Mucosa of descending colon (tissue), 3 donors: ENCODE measurements at places on chromosomes 4 and X. TPM values are rescaled to one million over a fixed set of nuclear protein-coding genes. Genes with fewer than 3 reads are reported as not detected.
A peak's percentile ranks its signal among the peaks of the same experiment; 100 is the strongest.

MRFAP1L1 gene
- total RNA-seq = 31.2 TPM

ENPEP gene
- 1.5 TPM for total RNA-seq

MORC4 gene
- 9.7 TPM for total RNA-seq

HHIP gene
- total RNA-seq = 5.5 TPM

USP17L24 gene
- total RNA-seq = not detected

SCML1 gene
- 12.9 TPM for total RNA-seq

HS3ST1 gene
- 4.0 TPM for total RNA-seq

ARHGEF38 gene
- 6.1 TPM for total RNA-seq

PLP2 gene
- total RNA-seq = 152 TPM

SSX1 gene
- not detected for total RNA-seq

SATL1 gene
- not detected for total RNA-seq

- DNase-seq = no peak
These were observed 3.0 kb upstream of the IRF2 start for GRCh38 chr4:184477201-184477999.

DNA sequence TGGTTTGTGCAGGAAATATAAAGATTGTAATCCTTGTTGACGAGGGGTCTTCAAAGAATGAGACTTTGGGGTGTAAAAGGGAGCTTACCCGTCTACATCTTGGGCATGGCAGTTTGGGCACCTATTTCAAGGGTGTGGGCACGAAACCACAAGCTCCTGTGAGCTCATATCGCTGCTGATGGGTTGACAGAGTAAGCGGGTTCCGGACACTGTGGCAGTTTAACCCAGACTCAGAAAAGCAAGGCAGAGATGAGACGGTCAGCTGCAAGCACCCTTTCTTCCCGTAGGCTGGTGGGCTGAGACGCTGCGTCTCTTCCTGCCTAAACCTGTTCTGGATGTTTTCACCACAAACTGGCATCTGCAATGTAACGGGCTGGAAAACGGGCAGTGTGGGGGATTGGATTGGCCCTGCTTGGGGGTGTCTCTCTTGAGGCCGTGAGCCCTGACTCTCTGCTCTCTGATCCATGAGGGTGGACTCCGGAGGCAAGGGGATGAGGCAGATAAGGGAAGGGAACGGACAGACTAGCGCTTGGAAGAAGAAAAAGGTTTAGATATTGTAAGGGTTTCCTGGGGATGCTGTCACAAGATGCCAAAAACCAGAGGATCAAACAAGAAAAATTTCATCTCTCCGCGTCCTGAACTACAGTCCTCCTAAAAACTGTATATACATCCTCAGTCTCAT, 237.5 kb downstream of the SHOX start:
- DNase-seq = no peak

- no peak for DNase-seq
These were observed 45.2 kb downstream of the STARD8 start for GRCh38 chrX:68692651-68693050.

- DNase-seq = no peak
These were observed 88.1 kb downstream of the PCDH7 start for GRCh38 chr4:30808276-30808675.

DNA sequence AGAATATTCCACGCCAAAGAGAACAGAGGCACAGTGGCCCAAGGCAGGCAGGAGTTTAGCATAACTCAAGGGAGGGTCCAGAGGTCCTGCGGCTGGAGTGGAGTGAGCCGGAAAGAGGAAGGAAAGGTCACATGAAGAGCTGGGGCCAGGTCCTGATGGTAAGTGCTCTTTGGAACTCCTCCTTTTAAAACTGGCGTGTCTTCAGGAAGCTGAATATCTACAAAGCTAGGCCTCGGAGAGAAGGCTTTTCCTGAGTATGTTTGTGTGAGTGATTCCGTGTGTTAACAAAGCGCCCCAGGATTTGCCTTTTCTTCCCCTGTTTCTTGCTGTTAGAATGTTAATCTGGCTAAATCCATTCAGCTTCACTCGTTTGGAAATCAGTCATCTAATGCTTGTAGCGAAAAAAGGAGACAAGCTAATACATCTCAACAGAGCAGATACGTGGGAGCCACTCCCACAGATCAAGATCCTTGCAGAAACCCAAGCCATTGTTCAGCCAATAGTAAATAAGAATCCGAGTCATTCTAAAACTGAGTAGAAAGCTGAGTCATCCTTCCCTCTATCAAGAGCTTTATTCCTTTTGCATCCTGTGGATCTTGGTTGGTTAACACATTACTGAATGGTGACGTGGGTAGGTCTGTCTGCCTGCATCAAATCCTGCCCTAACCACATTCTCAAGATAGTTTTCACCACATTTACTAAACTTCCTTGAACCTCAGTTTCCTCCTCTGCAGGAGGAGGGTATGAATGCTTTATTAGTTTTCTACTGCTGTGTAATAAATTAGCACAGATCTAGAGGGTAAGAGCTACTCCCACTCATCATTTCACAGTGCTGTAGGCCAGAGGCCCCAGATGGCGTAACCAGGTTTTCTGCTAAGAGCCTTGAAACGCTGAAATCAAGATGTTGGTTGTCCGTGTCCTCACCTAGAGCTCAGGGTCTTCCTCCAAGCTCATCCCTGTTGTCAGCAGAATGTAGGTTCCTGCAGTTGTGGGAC, 43.2 kb upstream of the RBM47 start:
- DNase-seq = no peak

GRCh38 chr4:24395937-24396336, 188.4 kb downstream of the DHX15 start:
- no peak for DNase-seq

GRCh38 chrX:140548985-140549384, 44.1 kb upstream of the SOX3 start:
- no peak for DNase-seq

- no peak for DNase-seq
These were observed 62.4 kb downstream of the SPOCK3 start for GRCh38 chr4:167171928-167172327.

DNA sequence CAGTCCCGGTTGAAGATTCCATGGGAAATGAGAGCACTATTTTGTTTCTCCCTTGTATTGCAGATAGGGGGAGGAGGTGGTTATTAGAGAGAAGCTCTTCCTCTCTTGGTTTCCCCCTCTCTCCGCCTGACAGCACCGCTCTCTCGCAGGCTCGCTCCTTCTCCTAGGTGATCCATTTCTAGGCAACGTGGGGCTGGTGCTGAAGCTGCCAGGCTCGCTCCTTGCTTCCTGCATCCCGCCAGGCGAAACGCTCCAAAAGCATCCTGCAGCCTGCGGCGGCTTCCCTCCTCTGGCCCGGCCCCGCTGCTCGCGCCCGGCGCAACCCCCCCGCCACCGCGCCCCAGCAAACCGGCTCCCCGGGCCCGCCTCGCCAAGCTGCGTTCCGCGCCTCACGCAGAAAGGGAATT, at the start of gene GRID2:
TSS of gene GRID2 (plus strand) at position 346 of the 407 bp plus-strand sequence.
- no peak for DNase-seq

DNA sequence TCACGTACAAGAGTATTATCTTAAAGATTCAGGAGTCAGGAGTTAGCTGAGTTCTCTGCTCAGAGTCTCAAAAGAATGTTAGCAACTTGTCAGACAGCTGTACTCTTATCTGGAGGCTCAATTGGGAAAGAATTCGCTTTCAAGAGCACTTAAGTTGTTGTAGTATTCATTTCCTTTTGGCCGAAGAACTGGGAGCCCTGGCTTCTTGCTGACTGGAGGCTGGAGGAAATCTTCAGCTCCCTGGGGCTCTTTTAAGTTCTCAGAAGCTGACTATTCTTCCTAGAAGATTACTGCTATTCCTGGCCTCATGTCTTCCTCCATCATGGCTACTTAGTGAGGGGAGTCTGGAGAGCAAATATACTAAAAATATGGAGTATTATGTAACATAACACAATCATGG, 587.2 kb downstream of the EPHA5 start:
- no peak for DNase-seq

- DNase-seq = peak; percentile 1
These were observed 4.1 kb upstream of the NR0B1 start for GRCh38 chrX:30313322-30313721.

- no peak for DNase-seq
These were observed 54.9 kb downstream of the F8 start for GRCh38 chrX:154967603-154968002.

GRCh38 chr4:33302321-33302720, 2582.2 kb downstream of the PCDH7 start:
- no peak for DNase-seq

DNA sequence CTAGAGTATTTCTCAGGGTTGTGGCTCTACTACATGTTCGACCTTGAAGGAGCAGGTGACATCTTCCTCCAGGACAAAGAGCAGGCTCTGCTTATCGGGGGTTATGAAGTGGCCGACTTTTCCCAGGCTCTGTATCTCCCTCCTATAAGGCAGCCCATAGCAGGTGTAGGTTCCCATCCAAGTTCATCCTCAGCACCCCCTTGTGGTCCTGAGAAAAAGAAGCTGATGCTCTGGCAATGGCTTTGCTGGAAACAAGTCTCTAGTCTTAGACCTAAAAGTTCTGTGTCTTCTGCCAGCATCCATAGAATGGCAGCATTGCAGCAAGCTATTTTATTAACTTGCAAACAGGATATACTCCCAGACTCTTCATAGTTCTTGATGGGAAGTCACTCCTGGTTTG, 836.6 kb upstream of the PRKX start:
- no peak for DNase-seq

DNA sequence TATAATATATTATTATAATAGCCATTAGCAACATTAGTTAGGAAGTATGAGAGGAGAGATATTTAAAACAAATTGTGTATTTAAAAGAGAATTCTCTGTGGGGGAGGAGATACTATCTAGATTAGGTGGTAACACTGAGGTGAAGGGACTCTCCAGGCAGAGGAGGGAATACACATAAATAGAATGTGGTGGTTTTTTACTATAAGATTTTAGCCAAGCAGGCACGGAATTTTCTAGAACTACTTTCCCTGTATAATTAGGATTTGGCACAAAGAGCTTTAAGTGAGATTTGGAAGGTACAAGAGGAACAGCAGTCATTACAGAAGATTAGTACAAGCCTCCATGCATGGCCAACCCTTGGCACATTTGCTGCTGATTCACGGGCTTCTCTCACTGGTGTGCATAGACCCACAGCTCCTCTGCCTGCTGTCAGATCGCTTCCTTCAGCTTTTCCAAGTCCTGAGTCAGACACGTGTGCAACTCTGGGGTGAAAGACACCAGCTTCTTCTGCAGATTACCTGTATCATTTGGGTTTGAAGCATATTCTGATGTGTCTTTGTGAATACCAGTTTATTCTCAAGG, 685.5 kb downstream of the KCTD8 start:
- no peak for DNase-seq

- peak; percentile 50 for DNase-seq
These were observed 195.9 kb downstream of the CHM start for GRCh38 chrX:85851418-85851817.

- peak; percentile 16 for DNase-seq
These were observed at the start of gene TMEM35A for GRCh38 chrX:101078716-101079598. TSS of gene TMEM35A (plus strand) at chrX:101078879. CDS start at chrX:101079003, 124 bp downstream.

GRCh38 chr4:93870876-93871458, 42.4 kb downstream of the ATOH1 start:
- DNase-seq = peak; percentile 85

DNA sequence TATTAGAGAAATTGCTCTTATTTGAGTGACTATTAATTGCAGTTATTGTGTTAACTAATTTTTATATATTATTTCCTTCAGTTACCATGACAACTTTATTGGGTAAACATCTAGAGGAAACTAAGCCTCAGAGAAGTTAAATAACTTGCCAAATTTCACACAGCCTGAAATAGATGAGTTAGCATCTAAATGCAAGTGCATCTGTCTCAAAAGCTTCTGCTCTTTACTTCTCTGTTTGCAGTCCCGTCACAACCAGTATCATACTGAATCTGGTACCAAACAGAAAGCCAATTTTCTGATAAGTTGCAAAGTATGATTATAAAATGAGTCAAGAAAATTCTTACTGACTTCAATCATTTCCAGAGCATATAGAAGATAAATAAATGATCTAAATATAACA, 1544.9 kb upstream of the PCDH7 start:
- DNase-seq = no peak

DNA sequence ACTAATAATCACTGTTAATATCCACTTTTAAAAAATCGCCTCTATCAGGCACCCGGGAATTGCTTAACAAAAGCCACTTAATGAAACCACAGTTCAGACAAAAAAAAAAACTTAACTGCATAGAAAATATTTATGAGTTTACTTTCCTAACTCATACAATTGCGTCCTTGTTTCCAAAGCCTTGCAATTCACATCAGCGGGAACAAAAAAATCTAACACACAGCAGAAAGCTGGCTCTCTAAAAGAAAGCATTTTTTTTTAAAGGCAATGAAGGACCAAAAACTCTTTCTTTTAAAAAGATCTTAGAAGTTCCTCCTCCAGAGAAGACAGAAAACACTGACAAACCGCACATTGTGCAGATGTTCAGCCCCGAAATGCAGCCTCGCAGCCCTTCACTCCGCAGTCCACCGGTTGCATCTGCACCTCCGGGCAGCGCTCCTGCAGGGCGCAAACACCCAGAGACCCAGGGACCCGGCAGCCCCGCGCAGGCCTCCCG, 812 bp downstream of the FAT1 start:
- no peak for DNase-seq

- DNase-seq = no peak
These were observed 66.6 kb upstream of the SORBS2 start for GRCh38 chr4:185878633-185879032.

- DNase-seq = no peak
These were observed 59.6 kb upstream of the DHX15 start for GRCh38 chr4:24643774-24644520.

- no peak for DNase-seq
These were observed 137.8 kb downstream of the CEP135 start for GRCh38 chr4:56086561-56086960.

- DNase-seq = no peak
These were observed 5.1 kb downstream of the RHOH start for GRCh38 chr4:40201898-40202297.
